ENCODE measurements at places on chromosomes 11 and 22.
A peak's percentile ranks its signal among the peaks of the same experiment; 100 is the strongest.

- no peak overlapping the region for H3K27ac ChIP-seq
- no peak overlapping the region for H3K4me3 ChIP-seq
- no peaks in the 10 kb centered on the region for H3K36me3 ChIP-seq
- peaks cover 34% of the 10 kb centered on the region for H3K4me1 ChIP-seq
- no peaks in the 10 kb centered on the region for H3K27me3 ChIP-seq
Observed at GRCh38 chr11:113192121-113192925, 122.1 kb upstream of the TTC12 start.

GRCh38 chr11:114153224-114153623, 93.7 kb downstream of the ZBTB16 start:
- no peak overlapping the region for H3K4me3 ChIP-seq
- H3K27me3 ChIP-seq = no peaks in the 10 kb centered on the region
- no peak for DNase-seq
- no peaks in the 10 kb centered on the region for H3K36me3 ChIP-seq
- no peak overlapping the region for H3K27ac ChIP-seq

GRCh38 chr22:26792522-26792921, 135.1 kb downstream of the MIAT start:
- no peak overlapping the region for H3K4me3 ChIP-seq
- H3K36me3 ChIP-seq = no peaks in the 10 kb centered on the region
- DNase-seq = no peak
- no peak overlapping the region for H3K27ac ChIP-seq

DNA sequence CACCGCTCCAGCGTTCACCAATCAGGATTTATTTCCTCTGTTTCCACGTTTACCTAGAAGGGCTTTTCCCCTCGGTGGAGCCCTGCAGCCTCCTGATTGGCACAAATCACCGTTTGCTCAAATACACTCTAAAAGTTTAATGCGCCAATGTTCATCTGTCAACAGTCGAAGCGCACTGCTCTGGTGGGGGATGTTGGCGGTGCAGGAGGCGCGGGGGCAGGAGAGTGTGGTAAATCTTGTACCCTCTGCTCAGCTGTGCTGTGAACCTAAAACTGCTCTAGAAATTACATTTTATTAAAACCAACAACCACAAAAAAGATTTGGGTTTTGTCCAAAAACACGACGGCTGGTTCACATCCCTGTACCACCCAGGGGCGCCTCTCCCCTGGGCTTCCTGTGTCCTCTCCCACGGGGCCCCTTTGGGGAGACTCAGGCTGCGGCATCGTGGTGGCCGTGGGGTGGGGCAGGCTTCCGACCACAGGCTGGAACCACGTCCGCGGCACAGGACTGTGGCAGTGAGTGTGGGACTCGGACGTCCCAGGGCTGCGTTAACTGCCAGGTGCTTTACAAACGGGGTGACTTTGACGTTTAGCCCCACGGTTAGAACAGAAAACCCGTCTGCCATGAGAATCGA, 13.5 kb downstream of the TTLL8 start:
- H3K27me3 ChIP-seq = peaks cover 96% of the 10 kb centered on the region
- no peak overlapping the region for H3K27ac ChIP-seq
- no peak for DNase-seq
- no peaks in the 10 kb centered on the region for H3K36me3 ChIP-seq

GRCh38 chr11:130909650-130910049, 6.6 kb downstream of the SNX19 start:
- DNase-seq = no peak
- peaks cover 3% of the 10 kb centered on the region for H3K36me3 ChIP-seq
- H3K4me1 ChIP-seq = no peaks in the 10 kb centered on the region
- H3K27ac ChIP-seq = no peak overlapping the region
- H3K4me3 ChIP-seq = no peak overlapping the region

DNA sequence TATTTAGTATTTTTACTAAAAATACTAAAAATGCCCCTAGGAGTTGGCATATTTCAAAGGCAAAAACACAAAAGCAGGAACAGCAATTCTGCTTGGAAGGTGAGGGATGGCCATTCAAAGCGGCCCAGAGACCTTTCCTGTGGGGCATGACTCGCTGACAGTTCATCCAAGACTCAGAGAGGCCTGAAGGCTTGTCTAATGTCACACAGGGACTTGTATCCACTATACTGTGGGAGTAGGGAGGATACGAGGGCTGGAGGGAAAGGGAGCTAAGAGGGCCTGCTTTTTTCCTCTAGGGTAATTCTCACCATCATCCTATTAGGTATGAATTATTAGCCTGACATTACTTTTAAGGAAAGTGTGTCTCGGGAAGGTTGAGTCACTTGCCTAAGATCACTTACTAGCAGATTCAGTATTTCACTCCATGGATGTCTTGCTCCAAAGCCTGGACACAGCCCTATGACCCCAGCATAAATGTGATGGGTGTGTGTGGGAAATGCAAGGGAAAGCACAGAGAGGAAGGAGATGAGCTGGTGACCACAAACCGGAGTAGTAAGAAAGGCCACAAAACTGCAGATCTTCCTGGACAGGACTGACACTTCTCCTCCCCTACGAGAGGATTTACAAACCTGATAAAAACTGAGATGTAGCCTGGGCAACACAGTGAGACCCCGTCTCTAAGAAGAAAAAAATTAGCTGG, 16.7 kb upstream of the UCP3 start:
- no peaks in the 10 kb centered on the region for H3K36me3 ChIP-seq
- DNase-seq = no peak
- no peaks in the 10 kb centered on the region for H3K27me3 ChIP-seq
- H3K27ac ChIP-seq = no peak overlapping the region

GRCh38 chr22:43110444-43110926, at the start of gene BIK:
Gene BIK (plus strand): TSS chr22:43110750. CDS start chr22:43124023, 13,273 bp downstream.
- H3K4me1 ChIP-seq = peaks cover 3% of the 10 kb centered on the region
- H3K27ac ChIP-seq = no peak within 1 kb of the TSS
- peaks cover 17% of the 10 kb centered on the region for H3K27me3 ChIP-seq

DNA sequence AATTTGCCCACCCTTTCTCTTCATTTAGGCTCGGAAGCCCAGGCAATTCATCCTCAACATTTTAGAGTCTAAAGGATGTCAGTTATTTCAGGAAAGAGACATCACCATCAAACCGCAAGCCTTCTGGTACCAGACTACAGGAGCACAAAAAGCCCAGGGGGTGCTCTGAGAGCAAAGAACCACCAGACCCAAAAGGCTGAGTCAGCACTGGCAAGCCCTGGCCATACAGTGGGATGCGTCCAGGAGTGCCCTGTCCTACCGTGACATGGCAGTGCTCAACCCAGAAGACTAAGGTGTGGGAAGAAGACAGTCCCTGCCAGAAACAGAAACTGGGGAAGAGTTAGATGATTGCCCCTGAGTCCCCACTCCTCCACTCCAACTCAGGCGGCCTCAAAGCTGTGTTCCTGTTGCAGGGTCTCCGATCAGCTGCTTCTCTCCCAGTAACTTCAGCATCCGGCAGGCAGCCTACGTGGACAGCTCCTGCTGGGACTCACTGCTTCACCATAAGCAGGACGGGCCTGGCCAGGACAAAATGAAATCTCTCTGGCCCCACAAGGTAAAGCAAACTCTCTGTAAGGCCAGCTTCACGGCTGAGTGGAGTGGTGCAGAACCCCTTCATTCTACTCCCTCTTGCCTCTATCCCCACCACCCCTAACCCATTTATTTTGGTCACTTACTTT, 1.5 kb downstream of the PANX3 start:
- H3K4me3 ChIP-seq = no peak overlapping the region
- H3K27ac ChIP-seq = no peak overlapping the region
- no peaks in the 10 kb centered on the region for H3K4me1 ChIP-seq
- DNase-seq = no peak
- no peaks in the 10 kb centered on the region for H3K36me3 ChIP-seq

DNA sequence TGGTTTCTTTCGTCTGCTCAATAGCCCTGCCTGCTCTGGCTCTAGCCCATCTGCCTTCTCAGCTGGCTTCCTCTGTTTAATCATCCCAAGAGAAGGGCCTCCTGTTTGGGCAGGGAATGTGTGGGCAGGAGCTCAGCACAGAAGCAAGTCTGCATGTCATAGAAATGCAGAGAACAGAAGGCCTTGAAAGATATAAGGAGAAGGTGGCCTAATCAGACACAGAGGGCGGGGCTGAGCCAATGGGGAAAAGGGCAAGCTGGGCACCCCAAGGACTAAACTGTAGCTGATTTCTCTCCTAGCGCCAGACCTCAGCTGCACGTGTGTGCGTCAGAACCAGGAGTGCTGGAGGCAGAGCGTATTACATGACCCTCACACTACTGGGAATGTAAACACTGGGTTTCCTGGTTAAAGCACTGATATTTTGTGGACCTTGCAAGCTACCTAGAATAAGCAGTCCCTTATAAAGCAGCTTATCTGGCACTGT, 7.6 kb upstream of the CCKBR start:
- H3K27me3 ChIP-seq = no peaks in the 10 kb centered on the region
- H3K4me1 ChIP-seq = no peaks in the 10 kb centered on the region
- no peaks in the 10 kb centered on the region for H3K36me3 ChIP-seq
- DNase-seq = no peak
- H3K27ac ChIP-seq = no peak overlapping the region

- H3K27me3 ChIP-seq = no peaks in the 10 kb centered on the region
- no peak overlapping the region for H3K27ac ChIP-seq
- no peak overlapping the region for H3K4me3 ChIP-seq
- no peaks in the 10 kb centered on the region for H3K4me1 ChIP-seq
Observed at GRCh38 chr11:120401506-120401905, 65.3 kb downstream of the ARHGEF12 start.

GRCh38 chr11:28621753-28622152, 513.6 kb downstream of the METTL15 start:
- no peak overlapping the region for H3K4me3 ChIP-seq
- H3K4me1 ChIP-seq = no peaks in the 10 kb centered on the region
- no peaks in the 10 kb centered on the region for H3K27me3 ChIP-seq
- no peaks in the 10 kb centered on the region for H3K36me3 ChIP-seq
- no peak overlapping the region for H3K27ac ChIP-seq
- no peak for DNase-seq

- H3K4me1 ChIP-seq = no peaks in the 10 kb centered on the region
- H3K27ac ChIP-seq = no peak overlapping the region
- H3K27me3 ChIP-seq = peaks cover 97% of the 10 kb centered on the region
- no peak for DNase-seq
- no peaks in the 10 kb centered on the region for H3K36me3 ChIP-seq
Observed at GRCh38 chr11:67562963-67563704, 20.5 kb upstream of the GSTP1 start.

GRCh38 chr22:24076091-24076867, 65.2 kb downstream of the CABIN1 start:
- DNase-seq = no peak
- H3K4me3 ChIP-seq = no peak overlapping the region
- H3K4me1 ChIP-seq = peaks cover 3% of the 10 kb centered on the region
- no peaks in the 10 kb centered on the region for H3K27me3 ChIP-seq

DNA sequence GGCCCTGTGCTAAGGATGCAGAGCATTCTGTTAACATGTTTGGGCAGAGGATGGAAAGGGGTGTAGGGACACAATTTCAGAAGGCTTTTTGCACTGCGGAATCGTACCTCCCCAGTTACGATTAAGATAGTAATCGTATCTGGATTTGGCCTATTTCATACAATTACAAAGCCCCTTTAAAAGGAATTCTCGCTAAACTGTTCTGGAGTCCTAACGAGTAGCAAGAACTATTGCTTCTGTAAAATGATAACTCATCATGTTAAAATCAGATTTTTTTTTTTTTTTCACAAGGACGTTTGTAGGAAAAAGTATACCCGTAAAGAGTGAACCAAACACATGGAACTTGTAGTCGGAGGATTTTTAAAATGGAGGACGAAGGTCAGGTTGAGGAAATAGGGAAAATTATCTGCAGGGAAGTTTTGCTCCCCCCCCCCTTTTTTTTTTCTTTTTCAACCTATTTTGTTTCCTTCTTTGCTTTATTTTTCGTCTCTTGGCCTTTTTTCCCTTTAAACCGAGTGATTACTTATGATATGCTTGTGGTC, 934 bp downstream of the HSD17B12 start:
- peak overlapping the region; percentile 83 for H3K4me3 ChIP-seq
- H3K27me3 ChIP-seq = no peaks in the 10 kb centered on the region
- H3K27ac ChIP-seq = peak overlapping the region; percentile 94
- peaks cover 6% of the 10 kb centered on the region for H3K36me3 ChIP-seq
- peaks cover 11% of the 10 kb centered on the region for H3K4me1 ChIP-seq
- peak; percentile 45 for DNase-seq

DNA sequence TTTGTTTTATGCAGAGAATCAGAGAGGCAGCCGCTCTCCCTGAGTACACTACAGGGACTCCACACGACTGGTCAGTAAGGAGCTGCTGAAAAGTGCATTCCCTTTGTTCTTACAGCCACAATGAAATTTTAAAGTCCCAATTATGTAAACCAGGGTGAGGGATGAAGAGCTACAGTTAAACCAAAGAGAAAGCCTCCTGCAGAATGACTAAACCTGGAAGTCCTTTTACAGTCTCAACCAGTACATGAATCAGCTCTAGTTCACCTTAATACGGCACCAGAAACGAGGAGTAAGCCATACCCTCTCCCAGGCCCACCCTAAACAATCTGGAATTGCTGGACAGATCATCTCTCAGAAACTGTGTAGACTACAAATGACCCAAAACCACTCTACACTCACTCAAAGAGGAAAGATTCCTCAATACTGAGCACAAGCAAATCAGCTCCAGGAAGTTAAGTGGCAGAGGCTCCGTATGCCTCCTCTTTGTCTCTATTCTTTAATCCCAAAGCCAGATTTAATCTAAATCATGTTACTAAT, 113.1 kb downstream of the RBFOX2 start:
- no peak for DNase-seq
- no peak overlapping the region for H3K27ac ChIP-seq
- H3K27me3 ChIP-seq = no peaks in the 10 kb centered on the region

- H3K36me3 ChIP-seq = no peaks in the 10 kb centered on the region
- no peaks in the 10 kb centered on the region for H3K4me1 ChIP-seq
- DNase-seq = no peak
Observed at GRCh38 chr22:38017272-38017920, 33.0 kb upstream of the SOX10 start.

- no peak for DNase-seq
- H3K27ac ChIP-seq = no peak overlapping the region
- no peaks in the 10 kb centered on the region for H3K36me3 ChIP-seq
- no peaks in the 10 kb centered on the region for H3K27me3 ChIP-seq
- H3K4me3 ChIP-seq = no peak overlapping the region
- H3K4me1 ChIP-seq = peaks cover 21% of the 10 kb centered on the region
Observed at GRCh38 chr11:75822541-75822940, 7.5 kb downstream of the UVRAG start.

- DNase-seq = no peak
- H3K4me3 ChIP-seq = no peak overlapping the region
- H3K27me3 ChIP-seq = peaks cover 57% of the 10 kb centered on the region
- H3K27ac ChIP-seq = no peak overlapping the region
- H3K36me3 ChIP-seq = no peaks in the 10 kb centered on the region
- no peaks in the 10 kb centered on the region for H3K4me1 ChIP-seq
Observed at GRCh38 chr22:44261164-44261860, 51.4 kb downstream of the SHISAL1 start.
